Activated CD4-positive, alpha-beta T cell treated with anti-CD3 and anti-CD28 coated beads, Interleukin-2, amount 50 U/mL, for 24 hours (primary cell): ENCODE measurements at places on chromosomes 2 and 18.

DNA sequence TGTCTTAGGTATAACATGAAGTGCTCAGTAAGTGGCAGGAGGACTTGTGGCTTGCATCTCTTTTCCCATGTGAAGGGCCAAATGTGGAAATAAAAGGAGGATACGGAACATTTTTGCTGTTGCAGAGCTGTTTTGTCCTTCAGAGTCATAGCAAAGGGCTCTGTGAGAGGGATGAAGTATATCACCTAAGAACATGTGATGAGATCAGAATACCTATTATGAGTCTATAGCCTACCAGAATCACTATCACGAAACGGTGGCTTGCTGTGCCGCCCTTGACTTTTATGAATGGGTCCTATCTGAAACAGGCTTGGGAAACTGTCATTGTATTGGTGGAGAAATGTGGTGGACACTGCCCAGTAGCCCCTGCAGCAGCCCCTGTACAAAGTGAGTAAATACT is 67.0 kb upstream of the ITGB6 start:
- DNase-seq, result no peak

- no peak for DNase-seq
These were observed 281.1 kb upstream of the RAB12 start for GRCh38 chr18:8328126-8328525.

DNA sequence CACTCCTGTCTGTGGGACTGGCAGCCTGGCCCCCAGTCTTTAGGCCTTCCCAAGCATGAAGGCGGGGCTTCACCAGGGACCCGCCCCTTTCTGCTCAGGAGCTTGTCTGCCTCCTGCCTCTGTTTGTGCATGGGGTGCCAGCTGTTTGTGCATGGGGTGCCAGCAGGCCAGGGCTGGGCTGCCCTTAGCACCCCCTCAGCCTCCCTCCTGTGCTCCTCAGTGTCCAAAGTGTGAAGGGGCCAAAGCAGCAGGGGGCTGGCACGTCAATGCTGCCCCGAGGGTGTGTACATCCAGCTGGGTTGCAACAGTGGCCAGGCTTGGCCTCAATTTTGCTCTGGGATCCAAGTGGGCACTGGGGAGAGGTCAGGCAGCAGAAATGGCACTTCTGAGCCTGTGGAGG is 298.0 kb upstream of the GALNT5 start:
- DNase-seq, result no peak

GRCh38 chr2:50722776-50723175 is 309.2 kb downstream of the NRXN1 start:
- DNase-seq, result no peak
